Stimulated activated CD4-positive, alpha-beta T cell treated with anti-CD3 and anti-CD28 coated beads, Interleukin-12 subunit alpha, Interleukin-12 subunit beta, amount 100 ng/mL, for 4 hours (primary cell): ENCODE measurements at places on chromosomes 6 and 20.

DNA sequence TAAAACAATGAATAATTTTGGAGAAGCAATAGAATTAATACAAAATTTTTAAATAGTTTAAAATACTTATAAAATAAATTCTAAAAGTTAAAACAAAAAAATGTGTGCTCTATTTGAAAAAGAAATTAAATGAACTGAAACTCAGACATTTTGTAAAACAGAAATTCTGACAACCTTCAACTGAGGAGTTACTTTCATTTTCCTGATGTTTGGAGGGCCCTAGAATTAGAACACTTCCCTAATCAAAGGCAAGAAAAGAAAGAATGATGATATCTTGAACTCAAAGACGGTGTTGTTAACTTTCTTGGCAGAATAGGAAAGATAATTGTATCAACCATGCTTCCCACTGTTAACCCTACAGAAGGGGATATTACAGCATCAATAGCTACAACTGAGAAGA lies 27.9 kb downstream of the SNX14 start:
- DNase-seq, result no peak

GRCh38 chr20:25058051-25058846 lies at the start of gene ACSS1:
Gene ACSS1, minus strand, starts transcription at chr20:25058139. Its CDS starts 37 bp downstream, at chr20:25058102.
- DNase-seq, result peak; percentile 58

GRCh38 chr6:138818496-138819194 lies 22.8 kb downstream of the ECT2L start:
- no peak for DNase-seq

DNA sequence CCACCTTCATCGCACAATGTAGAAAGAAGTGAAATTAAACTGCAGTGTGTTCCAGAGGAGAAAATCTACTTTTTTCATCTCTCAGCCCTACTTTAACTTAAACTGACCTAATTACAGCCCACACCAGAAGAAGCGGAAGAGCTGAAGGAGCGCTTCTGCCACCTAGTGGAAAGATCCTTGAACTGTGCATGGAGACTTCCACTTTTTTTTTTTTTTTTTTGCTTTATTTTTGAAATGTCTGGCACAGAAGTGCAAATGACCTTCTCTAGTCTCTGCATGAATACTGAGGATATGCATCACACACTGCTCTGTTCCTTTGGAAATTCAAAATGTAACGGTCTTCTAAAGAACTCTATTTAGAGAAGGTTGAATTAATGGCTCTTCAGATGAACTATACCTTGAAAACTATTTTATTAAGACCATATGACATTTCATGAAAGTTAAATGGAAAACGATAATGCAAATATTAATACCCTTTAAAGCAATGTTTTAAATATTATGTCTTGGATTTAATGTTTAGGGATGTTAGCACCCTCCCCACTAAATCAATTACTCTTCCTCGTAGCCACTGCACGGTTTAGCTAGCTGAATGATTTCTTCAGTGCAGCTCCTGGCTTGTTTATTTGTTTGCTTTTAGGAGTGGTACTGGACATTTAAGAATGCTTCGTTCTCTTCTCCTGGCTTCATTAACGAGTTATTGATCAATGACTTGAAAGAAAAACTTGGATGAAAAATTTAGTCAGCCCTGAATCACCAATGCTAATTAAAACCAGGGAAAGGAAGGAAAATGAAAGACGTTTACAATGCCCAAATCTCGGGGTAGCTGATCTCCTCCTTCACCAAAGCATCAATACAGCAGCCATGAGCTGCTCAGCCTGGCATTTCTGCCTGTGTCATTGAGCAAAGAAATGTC lies 569.6 kb upstream of the GJE1 start:
- DNase-seq, result peak; percentile 32
